ENCODE measurements at places on chromosomes 16 and 17. TPM values are rescaled to one million over a fixed set of nuclear protein-coding genes. Genes with fewer than 3 reads are reported as not detected.

PIRT gene
- not detected for total RNA-seq

GRCh38 chr17:27569257-27569722 lies 61.7 kb upstream of the LGALS9 start:
- DNase-seq: peak; percentile 40

DNA sequence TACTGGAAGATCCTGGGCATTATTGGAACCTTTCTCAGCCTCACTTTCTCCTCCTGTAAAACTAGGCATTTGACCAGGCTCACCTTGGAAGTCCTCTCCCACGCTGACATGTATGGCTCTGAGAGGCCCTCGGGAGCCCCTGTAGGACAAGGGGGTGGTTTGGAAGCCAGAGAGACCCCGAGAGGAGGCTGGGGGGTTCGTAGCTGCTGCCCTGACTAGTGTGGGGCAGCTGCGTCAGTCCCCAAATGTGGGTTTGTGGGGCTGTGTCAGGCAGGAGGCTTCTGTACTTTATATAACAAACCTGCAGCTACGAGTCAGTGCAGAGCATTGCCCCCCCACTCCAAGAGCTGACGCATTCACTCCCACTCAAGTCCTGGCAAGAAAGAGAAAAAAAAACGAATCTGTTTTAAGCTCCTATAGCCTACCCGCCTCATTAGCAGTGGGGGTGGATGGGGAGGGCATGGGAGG lies 1.8 kb downstream of the CX3CL1 start:
- DNase-seq: peak; percentile 36

GRCh38 chr17:1959871-1960544 lies 65.1 kb downstream of the RTN4RL1 start:
- DNase-seq: no peak

DNA sequence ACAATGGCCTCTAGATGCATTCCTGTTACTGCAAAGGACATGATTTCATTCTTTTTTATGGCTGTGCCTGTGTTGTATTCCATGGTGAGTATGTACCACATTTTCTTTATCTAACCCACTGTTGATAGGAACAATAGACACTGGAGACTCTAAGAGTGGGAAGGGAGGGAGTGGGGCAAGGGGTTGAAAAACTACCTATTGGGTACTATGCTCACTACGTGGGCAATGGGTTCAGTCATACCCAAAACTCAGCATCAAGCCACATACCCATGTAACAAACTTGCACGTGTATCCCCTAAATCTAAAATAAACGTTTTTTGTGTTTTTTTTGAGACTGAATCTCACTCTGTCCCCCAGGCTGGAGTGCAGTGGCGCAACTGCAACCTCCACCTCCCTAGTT lies 47.1 kb upstream of the SCNN1B start:
- no peak for DNase-seq

DNA sequence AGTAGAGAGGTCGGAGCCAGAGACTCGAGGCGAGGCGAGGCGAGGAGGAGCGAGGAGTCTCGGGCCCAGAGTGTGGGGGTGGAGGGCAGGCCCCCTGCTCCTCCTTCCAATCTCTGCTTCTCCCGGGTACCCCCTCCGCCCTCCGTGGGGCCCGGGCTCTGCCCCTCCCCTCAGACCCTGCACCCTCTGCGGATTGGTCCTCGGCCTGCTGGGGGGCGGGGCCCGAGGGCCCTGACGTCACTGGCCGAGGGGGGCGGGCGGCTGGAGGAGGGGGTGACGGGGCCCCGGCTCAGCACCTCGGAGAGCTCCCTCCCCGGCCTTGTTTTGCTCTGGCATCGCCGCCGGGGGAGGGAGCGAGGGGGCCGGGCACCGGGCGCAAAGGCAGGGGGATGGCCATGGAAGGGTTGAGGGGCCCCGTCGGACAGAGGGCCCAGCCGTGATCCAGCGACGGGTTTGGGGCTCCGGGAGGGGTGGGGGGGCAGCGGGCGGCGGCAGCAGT lies at the start of gene RUNDC3A:
RUNDC3A (plus strand) TSS at position 282 of the 499 bp plus-strand sequence. CDS start 232 bp downstream, outside the sequence.
- DNase-seq: no peak

GRCh38 chr16:71771571-71771970 lies 37.1 kb downstream of the AP1G1 start:
- no peak for DNase-seq

DNA sequence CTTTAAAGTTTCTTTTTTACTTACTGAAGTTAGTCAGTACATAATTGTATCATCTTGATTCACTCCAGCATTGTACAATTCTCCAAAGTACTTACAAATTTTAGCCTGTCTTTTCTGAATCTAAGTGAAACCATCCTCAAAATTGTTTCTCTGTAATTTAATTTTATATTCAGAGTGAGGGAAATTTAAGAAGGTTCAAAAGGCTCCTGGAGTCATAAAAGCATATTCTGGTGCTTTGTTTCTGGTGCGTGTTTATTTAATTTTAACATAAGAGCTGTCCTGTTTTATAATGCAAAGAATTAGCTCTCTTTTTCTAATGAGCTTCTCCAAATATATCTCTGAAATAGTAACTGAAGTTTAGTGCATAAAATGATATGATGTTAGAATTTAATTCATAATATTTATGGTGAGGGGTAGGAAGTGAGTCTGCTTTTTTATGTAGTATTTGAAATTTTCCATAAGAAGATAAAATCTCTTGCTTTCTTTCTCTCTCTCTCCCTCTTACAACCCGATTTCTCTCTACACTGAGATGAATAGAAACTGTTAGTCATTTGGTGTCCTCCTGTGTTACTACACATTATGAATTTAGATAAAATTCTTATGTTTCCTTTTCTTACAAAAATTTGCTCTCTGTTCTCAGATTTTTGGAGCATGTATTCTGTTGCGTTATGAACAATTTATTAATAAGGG lies 339.8 kb downstream of the BCAS3 start:
- DNase-seq: no peak

- no peak for DNase-seq
These were observed 97.4 kb upstream of the PSMD7 start for GRCh38 chr16:74199066-74199841.

- no peak for DNase-seq
These were observed 11.5 kb upstream of the IL34 start for GRCh38 chr16:70634861-70635260.

GRCh38 chr16:72430121-72430520 lies 258.2 kb upstream of the PMFBP1 start:
- no peak for DNase-seq

DNA sequence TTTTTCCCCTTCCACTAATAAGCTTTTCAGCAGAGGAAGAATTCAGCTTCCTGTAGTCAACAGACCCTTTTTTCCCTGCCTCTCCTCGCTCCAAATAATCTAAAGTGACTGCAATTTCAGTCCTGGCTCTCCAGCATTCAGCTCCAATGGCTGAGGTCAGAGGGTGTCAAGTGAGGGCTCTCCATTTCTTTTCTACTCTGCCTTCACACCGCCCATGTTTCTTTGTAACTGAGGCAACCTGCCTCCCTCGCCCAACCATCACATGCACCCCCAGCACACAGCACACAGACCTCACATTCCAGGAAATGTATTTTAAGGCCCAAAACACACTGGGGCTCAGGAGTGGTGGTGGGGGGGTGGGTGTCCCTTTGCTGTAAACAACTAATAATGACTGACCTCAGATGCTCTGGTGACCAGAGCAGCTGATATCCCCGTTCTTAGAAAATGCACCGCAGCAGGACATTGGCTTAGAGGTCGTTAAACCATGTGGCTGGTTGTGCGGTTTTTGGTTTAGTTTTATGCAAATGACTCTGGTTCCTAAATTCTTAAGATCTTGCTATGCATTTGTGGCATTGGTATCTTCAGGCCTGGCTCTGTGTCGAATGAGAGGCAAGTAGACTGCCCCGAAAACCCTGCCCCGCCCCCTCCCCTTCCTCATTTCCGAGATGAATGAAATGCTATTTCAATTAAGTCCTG lies 203.6 kb downstream of the ZFHX3 start:
- DNase-seq: no peak

- no peak for DNase-seq
These were observed 15.4 kb downstream of the RGS11 start for GRCh38 chr16:260326-260725.

MEOX1 gene
- total RNA-seq: not detected

DNA sequence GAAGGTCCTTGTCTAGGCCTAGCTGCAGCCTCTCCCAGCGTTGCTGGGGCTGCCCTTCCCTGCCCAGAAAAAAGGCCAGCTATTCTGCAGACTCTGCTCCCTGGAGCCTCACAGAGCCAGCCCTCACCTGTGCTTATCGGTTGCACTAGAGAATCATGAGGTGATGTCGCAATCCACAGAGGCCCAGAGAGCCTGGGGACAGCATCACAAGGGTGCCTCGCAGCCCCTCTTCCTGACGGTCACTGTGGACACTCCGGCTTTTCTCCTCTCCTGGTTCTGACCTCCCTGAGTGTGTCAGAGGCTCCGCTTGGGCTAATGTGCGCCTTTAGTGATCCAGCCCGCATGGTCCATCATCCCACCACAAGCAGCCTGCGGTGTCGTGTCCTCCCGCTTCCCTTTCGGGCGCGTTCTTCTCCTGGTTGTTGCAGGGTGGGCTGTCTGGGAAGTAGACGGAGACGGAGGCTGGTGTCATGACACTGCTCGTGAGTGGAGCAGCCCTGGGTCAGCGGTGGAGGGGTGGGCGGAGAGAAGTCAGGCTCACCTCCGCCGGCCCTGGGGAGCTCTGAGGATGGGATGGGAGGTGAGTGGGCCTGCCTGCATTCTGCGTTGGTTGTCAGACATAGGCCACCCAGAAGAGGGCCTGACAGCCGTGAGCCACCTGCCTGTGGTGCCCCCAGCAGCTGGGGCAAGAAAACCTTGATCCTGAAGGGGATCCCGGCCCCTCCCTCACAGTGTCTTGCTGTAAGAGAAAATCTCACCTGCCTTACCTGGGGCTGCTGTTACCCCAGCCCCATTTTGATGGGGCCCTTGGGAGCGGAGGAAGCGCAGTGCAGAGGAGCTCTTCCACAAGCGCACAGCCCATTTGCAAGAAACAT lies 165.9 kb upstream of the CHMP6 start:
- no peak for DNase-seq

DNA sequence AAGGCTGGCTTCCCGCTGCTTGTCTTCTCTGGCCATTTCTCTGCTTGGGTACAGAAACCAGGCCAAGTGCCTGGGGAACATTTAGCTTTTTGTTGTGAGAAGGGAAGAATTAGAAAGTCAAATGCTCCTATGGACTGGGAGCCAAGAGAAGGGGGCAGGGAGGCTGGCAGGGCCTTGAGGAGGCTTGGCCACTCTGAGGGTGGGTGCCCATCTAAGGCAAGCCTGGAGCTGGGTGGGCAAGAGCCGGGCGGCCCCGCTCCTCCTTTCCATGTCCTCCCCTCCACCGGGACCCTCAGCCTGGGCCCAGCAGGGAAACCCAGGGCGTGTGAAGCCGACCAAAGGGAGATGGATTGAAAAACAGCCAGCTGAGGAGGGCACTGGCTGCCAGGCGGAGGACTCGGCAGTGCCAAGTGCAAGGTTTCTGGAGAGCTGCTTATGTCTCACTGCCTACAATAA lies 69.4 kb downstream of the NTN1 start:
- DNase-seq: no peak

Measured in HT1080 (cell line).